Suppressor macrophage (primary cell): ENCODE measurements at places on chromosomes 5 and 9.
A peak's percentile ranks its signal among the peaks of the same experiment; 100 is the strongest.

DNA sequence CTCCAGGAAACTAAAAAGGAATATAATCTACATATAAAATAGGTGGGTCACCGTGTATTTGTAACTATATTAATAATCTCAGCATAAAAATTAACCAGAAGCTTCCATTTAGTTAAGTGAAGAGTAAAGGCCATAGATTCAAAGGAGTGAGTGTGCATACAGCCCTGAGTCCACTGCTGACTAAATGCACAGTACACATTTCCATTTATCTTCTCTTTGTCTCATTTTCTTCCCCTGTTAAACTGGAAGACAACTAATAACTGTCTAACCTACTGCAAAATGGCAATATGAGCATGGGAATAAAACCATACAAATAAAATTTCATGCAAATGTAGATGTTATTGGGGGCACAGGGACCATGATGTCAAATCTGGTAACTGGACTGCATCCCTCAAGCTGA, 59.9 kb upstream of the DAB2 start:
- DNase-seq: no peak

DNA sequence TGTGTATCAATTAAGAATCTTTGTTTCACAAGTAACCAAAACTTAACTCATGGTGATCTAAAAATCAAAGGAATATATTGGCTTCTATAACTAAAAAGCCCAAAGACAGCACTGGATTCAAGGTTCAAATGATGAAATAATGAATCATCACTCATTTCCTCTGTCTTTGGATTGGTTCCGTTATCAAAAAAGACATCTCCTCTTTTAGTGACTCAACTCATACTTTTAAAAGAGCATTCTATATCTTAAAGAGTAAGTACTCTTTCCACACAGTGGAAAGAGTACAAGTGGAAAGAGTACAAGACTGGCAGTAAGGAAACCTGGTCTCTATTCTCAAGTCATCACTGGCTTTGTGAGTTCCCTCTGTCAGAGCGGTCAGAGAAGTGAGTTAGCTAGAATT, 141.4 kb upstream of the NMUR2 start:
- no peak for DNase-seq

DNA sequence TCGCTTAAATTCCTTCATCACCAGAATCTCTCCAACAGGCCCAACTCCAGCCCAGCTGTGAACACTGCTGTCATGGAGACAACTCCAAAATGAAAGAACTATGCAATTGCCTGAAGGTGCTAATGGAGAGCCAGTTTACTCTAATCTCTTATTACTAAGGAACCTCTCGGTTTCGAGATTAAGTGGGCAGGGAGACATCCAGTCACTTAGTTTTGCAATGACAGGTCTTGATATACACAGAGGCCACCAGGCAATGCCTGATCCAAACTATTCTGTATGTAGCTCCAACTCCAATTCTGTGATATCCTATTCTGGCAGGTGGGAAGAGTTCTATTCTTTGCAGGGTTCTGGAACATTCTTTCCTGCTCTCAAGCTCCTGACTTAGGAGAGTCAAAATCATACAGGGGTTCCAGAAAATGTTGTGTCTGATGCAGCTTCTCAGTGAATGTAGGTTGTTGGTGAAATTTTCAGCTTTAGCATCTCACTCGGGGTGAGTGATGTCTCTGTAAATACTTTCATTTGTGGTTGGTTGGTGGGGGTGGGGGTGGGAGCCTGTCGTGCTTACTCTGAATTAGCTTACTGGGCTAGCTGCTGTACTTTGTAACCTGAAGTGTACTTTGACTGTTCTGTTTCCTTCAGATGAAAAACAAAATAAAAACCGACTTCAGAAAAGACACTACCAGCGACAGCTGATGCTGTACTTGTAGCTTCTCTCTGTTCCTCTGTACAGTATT, 170.9 kb downstream of the PALM2AKAP2 start:
- DNase-seq: no peak

- DNase-seq: no peak
These were observed 81.9 kb downstream of the PTPN3 start for GRCh38 chr9:109416135-109416706.

DNA sequence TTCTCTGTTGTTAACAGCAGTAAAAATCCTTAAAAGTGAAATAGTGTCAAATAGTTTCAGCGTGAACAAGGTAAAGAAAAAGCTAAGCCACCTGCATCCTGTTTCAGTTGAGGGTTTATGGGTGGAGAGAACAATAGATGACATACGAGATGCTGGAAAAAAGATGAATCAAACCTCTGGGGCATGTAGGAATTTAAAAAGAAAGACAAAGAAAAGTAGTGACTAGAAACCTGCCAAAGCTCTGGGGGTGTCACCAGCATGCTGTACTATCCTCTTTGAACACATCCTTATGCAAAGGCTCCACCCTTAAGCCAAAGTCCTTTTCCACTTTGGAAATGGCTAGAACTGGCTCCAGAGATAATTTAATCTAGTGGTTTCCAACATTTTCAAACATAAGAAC, 22.2 kb downstream of the SCAI start:
- DNase-seq: no peak

- no peak for DNase-seq
These were observed at the start of gene C9orf152 for GRCh38 chr9:110208031-110208430. TSS of gene C9orf152 (minus strand) at chr9:110208159. CDS start at chr9:110207579, 580 bp downstream.

GRCh38 chr9:105993921-105994715, 299.8 kb downstream of the TMEM38B start:
- no peak for DNase-seq

GRCh38 chr9:111605041-111605559, 5.7 kb upstream of the PTGR1 start:
- no peak for DNase-seq

DNA sequence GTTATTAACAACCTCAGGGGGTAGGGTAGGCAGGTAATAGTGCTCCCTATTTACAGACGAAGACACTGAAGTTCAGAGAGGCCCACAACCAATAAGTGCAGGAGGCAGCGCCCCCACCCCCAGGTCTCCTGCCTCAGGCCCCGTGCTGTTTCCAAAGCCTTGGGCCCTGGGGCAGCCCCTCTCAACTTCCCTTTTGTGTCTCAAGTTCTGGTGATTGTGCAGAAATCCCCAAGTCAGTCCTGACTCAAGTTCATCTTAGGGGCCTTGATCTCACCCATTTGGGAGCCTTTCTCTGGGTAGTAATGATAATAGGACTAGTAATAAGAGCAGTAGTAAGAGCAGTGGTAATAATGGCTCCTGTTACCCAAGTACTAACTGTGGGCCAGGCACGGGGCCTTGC, 35.5 kb upstream of the ASS1 start:
- peak; percentile 62 for DNase-seq

DNA sequence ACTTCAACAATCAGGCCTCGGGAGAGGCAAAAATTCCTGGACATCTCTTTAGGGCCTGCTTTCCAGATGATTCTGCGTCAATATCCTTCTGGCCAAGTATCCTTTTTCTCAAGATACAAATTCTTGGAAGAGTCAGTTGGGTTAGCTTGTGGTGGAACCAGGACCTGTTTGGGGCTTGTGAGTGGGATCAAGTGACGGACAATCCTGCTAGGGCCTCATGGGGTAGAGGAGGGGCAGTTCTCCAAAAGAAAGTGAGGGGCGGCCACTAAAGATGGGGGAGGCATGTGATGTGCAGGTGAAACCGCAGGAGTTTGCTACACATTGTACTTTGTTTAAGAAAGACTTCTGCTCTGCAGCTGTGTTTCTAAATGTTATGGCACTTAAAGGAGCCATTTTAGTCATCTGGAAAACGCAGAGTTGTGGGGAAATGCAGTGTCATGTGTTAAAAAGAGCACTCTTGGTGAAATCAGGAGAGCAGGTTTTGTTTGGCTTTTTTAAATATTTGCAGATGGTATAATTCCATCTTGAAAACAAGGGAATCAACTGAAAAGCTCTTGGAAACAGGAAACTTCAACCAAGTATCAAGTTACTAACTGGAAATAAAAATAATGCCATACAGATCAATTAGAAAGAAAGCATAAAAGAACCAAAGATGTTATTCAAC, 27.4 kb upstream of the GSN start:
- no peak for DNase-seq

- DNase-seq: no peak
These were observed 37.1 kb downstream of the PRDM6 start for GRCh38 chr5:123125962-123126732.

DNA sequence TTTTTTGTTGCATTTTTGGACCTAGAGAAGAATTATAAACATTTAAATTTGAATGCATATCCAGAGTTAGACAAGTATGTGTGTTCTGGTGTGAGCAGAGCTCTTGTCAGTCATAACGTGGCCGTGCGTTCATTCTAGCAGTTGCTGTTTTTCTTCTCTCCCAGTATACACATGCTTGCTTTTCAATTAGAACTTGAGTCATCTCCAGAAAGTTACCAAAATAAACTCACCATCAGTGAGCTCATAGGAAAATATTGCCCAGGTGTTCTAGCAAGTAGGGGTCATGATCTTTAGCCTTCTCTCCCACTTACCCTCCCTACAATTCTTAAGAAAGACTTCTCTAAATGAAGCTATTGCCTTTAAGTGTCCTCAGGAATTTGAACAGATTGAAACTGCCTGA, 247.5 kb upstream of the TUT7 start:
- no peak for DNase-seq

DNA sequence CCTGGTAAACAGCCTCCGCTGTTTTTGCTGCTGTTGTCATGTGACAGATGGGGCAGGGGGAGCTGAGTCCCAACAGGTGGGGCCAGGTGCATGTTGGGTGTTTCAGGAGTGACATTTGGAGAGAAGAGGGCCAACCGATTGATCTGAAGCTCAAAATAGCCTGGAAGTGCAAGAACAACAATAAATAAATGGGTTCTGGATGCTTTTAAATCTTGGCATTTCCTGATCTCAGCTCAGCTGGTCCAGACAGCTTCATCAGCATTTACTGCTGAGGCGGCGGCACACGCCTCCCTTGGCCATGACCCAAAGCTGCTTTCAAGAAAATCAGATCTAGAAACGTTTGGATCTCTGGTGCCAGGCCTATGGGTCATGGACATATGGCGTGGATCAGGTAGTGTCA, 70.5 kb downstream of the PPARGC1B start:
- DNase-seq: no peak

GRCh38 chr5:96962540-96962991, 26.7 kb downstream of the LNPEP start:
- no peak for DNase-seq

DNA sequence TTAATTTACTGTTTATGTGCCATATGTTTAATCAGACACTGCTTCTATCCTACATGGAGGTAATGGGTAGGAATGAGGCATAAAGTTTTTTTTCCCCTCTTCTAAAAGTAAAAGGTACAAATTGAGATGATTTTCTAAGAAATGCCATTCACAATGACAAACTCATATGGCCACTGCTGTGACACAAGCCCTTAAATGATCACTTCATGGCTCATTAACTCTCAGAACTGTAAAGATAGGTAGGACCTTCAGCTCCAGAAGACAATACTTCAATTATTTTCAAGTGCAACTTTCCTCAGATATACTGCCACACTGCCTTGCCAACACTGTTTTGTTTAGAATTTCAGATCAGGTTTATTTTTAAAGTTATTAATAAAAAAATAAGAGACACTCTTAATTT, 362.9 kb upstream of the ZNF608 start:
- DNase-seq: no peak

- DNase-seq: no peak
These were observed 217.5 kb upstream of the SH3GL2 start for GRCh38 chr9:17361378-17361777.

DNA sequence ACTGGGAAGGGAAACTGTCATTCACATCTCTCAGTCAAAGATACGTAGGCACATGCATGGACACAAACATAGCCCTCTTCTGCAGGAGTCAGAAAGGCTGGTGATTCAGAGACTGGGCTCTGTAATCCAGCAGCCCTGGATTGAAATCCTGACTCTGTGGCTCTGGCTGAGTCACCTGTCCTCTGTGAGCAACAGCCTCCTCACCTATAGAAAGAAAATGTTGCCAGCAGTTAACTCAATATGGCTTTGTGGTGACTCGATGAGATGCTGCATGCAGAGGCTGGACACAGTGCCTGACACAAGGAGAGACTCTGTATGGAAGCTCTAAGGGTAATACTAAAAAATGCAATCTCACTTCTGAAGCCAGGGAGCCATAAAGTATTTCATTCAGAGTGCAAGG, 23.9 kb upstream of the CDKN2AIPNL start:
- DNase-seq: no peak

DNA sequence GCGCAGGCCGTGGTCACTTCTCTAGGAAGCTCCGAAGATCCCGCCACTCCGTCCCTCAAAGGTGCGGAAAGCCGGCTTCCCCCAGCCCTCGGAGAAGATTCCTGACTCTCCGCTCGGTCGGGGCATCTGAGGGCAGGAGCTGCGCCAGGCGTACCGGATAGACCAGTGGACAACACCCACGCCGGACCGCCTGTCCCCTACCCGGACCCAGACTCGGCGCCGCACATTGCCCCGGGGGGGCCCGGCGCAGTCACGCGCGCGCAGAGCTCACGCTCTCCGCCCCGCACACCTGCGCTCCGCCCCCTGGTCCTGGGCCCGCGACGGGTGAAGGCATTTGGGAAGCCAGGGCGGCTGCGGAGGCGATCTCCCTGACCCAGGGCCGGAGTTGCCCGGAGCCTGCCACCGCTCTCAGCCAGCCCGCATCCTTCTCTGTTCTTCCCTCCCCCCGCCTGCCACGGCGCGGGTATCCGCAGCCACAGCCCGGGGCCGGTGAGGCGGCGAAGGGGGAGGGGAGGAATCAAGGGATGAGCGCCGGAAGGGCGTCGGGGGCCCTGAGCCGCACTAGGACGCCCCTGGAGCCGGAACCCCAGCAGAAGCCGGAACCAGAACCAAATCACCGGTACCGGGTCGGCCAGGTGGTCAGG, 448 bp downstream of the RELL2 start:
- peak; percentile 33 for DNase-seq

GRCh38 chr5:72556351-72557166, 49.3 kb upstream of the ZNF366 start:
- DNase-seq: peak; percentile 47

GRCh38 chr5:172373680-172374079, 80.6 kb downstream of the SH3PXD2B start:
- no peak for DNase-seq

- no peak for DNase-seq
These were observed 5.5 kb downstream of the ASTN2 start for GRCh38 chr9:117409321-117409720.

- no peak for DNase-seq
These were observed 73.7 kb downstream of the ITGA1 start for GRCh38 chr5:52861368-52861767.

- DNase-seq: no peak
These were observed 47.1 kb downstream of the SH3RF2 start for GRCh38 chr5:145983446-145983845.

GRCh38 chr5:160930406-160930805, 78.4 kb upstream of the ATP10B start:
- no peak for DNase-seq

DNA sequence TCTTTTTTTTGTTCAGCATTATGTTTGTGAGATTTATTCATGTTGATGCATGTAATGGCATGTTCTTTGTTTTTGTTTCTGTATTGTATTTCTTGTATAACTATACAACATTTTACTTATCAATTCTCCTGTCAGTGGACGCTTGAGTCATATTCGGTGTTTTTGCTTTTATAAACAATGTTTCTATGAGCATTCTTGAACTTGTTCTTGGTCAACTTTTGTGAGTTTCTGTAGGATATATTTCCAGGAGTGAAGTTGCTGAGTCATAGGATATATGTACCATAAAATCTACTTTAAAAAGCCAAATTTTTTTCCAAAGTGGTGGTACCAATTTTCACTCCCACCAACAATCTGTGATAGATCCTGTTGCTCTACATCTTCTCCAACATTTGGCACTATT, 104.8 kb downstream of the VCAN start:
- no peak for DNase-seq

- peak; percentile 30 for DNase-seq
These were observed 33.9 kb upstream of the TRIO start for GRCh38 chr5:14109041-14109747.

GRCh38 chr5:8317335-8317734, 448.4 kb downstream of the MTRR start:
- DNase-seq: no peak
